ENCODE measurements at places on chromosomes 4 and X.

DNA sequence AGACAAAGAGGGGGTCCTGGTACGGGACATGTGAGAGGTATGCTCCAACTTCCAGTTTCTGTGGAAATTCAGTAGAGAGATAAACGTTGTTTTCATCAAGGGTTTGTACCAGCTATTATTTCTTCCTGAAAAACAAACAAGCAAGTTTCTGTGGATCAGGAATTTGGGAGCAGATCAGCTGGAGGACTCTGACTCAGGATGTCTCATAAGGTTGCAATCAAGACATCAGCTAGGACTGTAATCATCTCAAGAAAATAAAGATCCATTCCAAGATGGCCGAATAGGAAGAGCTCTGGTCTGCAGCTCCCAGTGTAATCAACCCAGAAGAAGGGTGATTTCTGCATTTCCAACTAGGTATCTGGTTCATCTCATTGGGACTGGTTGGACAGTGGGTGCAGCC, 23.5 kb upstream of the NFKB1 start:
- DNase-seq, result no peak

GRCh38 chr4:85498068-85498733, 23.3 kb downstream of the ARHGAP24 start:
- no peak for DNase-seq

- no peak for DNase-seq
Measured at GRCh38 chr4:105870963-105871362, 24.3 kb upstream of the NPNT start.

DNA sequence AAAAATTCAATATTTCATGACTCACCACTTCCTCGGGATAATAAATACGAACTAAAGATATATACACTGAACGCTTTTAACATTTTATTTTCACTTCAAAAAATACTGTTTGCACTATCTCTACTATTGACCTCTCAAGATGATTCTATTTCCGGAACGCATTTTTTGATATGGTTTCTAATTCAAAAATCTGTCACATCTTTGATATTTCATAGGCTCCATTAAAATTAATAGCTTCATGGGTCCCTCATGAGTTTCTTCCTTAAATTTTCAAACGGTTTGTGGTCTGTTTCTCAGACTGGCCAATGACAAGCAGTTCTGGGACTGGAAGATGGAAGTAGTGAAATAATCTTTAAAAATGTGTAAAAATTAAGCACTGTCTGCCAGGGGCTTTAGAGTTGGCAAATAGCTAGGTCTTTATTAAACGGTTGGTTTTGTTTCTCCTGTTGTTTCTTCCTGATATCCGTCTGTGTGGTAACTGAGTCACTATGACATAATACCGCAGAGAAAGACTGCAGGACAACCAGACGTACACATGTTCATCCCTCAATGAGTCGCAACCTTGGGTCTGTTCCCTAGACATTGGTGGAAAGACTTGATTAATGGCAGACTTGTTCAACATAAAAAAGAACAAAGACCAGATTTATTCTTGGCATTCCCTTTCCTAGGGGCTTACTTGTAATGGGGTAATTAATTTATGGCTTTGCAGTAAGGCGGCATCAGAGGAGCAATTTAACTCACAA, 133.8 kb downstream of the PALLD start:
- no peak for DNase-seq

- DNase-seq, result no peak
Measured at GRCh38 chr4:31947101-31947500, 1226.9 kb downstream of the PCDH7 start.

DNA sequence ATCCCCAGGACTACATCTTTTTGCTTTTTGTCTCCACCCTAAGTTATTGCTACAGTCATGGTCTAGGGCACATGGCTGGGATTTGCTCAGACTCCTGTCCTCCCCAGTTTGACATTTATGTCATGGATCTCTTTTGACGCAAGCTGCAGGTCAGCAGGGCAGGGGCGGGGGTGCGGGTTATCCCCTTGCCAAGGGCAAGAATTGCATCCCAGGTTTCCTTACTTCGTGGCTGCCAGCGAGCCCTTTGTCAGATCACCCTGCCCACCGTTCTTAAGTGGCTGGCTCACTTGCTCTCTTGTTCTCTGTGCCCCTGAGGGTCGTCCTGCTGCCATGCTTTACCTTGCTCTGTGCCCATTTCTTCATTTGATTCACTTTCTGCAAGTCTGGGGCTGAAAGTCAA, 21.1 kb upstream of the UBA1 start:
- DNase-seq, result no peak

GRCh38 chr4:124711471-124712371, 811 bp downstream of the ANKRD50 start:
- no peak for DNase-seq

DNA sequence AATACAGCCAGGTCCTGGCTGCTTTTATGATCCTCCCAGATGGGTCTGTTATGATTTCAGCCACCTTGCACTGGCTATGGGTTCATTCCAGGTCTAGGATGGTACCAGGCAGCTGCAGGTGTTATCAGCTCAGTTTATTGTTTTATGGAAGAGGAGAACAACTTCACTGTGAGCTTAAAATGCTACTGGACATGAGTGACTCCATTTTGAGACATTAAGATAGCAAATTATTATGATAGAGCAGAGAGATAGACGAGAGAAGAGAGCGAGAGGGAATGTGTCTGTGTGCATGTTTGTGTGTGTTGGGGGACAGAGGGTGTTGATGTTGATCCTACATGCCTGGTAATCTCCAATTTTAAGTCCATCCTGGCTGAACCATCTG, 820.2 kb downstream of the FSTL5 start:
- DNase-seq, result no peak

GRCh38 chr4:159828687-159829086, 725.8 kb downstream of the RAPGEF2 start:
- DNase-seq, result no peak

DNA sequence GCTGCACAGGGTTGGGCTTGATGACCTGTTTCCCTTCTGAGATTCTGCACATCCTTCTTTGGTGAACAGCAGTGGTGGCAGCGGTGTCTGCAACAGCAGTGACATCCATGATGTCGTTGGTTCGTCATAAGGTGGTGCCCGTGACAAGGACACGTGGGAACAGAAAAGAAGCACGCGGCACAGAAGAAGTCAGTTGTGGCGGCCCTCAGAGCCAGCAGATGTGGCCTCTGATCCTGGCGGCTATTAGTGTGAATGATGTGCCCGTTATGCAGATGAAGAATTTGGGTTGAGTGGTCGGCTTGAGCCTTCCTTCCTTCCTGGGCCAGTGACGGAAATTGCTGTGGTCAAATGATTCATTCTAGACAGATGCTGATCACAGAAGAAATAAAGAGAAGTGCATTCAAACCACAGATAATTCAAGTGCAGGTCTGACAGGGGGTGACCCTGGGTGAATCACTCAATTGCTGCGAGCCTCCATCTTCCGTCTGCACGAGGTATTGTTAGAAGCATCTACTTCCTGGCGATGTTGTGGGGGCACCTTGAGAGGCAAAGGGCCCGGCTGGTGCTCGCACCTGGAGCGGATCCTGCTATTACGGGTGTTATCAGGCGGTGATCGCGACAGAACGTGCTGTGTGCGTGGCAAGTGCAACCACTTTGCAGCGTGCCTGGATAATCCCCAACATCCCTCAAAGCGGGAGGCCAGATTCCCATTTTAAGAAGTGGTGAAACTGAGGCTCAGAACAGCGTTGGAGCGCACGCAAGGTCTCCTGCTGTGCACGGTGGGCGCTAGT, 215.2 kb upstream of the PSAPL1 start:
- peak; percentile 23 for DNase-seq

GRCh38 chrX:109843963-109844751, 111.1 kb upstream of the ACSL4 start:
- no peak for DNase-seq

DNA sequence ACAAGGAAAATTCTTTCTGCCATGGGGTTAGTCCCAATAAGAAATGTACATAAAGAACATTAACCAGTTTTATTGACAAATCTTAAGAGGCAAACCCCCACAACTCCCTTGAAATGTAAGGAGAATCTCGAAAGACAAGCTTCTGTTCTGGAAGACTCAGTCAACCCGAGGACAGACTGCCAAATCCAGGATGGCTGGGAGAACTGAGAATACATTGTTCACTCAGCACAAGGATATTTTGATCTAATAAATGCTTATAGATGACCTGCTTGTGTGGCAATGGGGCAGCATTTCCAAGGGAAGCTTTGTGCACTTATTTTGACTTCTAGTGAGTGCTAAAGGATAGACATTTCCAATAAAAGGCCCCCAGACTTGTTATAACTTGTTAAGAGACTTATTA, 280.4 kb downstream of the DHX15 start:
- no peak for DNase-seq

DNA sequence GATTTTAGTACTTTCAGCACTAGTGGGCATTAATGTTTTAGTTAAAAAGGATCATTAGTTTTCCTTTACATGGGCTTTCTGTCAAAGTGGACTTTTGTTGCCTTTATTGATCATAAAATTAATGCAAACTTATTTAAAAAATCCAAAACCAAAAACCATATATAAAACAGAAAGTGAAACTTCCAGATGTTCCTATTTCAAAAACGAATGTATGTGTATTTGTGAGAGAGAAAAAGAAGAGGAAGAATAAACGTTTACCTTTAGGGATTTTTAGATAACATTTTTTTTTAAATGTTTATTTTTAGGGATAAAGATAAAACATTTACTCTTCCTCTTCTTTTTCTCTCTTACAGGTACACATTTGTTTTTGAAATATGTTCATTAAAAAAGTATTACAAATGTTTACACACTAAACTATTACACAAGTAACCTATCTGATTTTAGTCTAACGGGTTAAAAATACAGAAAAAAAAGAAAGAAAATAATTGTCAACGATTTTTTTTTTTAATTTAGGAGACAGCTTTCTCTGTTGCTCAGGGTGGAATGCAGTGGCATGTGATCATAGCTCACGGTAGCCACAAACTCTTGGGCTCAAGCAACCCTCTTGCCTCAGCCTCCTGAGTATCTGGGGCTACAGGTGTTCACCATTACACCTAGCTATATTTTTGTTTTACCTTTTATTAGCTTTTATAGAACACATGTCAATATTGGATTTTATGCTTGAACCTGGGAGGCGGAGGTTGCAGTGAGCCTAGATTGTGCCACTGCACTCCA, 16.8 kb upstream of the COX18 start:
- DNase-seq, result no peak

GRCh38 chr4:139267301-139267700, 12.7 kb downstream of the MGARP start:
- DNase-seq, result no peak

DNA sequence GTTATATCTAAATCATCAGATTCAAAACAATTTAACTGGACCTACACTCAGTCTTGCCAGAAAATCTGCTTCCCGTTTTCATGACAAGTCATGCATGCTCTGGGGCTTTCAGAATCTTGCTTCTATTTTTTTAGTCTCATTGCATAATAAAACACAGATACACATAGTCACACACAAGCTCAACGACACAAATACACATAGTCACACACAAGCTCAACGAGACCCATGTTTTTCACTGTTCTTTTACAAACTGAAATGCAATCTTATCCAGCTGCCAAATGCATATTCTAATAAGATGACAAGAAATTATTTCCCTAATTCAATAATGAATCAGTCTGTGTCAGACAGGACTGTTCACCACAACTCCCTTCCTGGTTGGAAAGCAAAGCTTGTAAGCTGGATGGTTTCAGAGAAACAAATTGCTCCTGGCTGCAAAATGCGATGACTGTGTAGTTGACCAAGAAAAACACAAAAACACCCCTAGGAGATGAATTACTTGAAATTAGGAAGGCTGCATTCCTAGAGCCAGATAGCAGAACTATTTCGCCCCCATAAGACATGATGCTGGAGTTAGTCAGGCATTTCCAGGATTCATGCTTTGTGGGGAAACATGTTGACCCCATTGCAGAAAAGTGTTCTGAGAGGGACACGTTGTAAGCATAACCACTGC, 208.7 kb downstream of the CHIC2 start:
- no peak for DNase-seq

GRCh38 chrX:110541266-110541665, 182.6 kb downstream of the RTL9 start:
- DNase-seq, result no peak

DNA sequence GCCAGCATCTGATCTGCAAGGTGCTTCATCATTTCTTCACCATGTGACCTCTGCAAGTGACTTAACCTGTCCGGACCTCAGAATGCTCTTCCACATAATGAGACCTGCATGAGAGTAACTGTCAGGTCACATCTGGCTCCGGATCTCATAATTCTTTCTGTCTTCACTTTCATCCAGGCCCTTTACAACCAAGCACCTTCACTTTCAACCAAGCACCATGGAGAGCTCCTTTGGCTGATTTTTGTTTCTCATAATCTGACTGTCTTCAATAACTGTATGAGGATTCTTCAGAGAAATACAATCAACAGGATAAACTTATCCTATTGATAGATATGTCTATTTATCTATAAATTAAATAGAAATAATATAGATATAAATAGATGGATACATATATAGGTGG, 148.1 kb downstream of the VCX3A start:
- DNase-seq, result no peak

GRCh38 chrX:13212191-13212651, 107.6 kb downstream of the ATXN3L start:
- no peak for DNase-seq

DNA sequence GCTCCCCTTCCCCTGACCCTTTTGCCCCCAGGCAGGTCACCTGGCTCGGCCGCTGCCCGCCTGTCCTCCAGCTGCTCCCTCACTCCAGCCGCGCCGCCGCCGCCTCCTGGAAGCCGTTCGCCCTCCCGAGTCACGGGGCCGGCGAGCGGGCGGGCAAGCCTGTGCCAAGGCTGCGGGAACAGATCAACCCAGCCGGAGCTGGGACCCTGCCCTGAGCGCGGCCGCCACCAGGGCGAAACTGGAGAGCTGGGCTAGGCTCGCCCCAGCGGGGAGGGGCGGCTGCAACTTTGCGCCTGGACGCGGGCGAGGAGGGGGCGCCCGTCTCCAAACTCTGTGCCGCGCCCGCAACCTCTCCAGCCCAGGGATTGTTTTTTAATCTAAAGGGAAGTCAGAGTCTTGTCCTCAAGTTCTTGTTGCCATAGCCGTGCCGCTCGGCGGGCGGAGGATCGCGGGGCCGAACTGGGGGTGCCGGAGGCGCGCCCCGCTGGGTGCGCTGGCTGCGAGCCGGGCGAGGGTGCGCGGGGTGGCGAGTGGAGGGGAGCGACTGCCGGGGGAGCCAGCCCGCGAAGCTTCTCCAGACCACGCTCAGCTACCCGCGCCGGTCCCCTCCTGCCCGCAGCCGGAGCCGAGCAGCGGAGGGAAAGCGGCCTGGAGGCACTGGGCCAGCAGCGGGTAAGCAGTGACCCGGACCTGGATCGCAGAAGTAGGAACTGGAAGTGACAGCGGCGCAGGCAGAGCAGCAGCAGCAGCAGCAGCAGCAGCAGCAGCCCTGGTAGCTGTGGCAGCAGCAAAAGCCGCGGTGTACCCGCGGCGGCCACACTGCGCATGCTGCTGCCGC, 13.4 kb downstream of the ARHGEF6 start:
- DNase-seq, result peak; percentile 33

DNA sequence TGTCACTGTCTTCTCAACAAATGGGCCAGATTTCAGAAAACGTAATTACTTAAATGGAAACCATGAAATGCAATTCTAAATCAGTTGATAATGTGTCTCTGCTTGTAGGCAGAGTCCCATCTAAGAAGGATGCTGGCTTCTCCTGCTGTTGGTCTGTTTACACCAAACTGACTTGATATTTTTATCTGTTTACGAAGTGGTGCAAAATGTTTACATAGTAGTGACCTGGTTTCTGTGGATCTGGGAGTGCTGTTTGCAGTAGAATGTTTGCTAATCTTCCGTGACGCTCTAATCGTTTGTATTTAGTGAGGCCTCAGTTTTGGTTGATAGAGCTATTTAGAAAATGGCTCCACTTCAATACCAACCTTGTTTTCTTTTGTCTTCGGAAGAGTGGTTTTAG, 213.5 kb downstream of the VEGFC start:
- DNase-seq, result no peak

- DNase-seq, result no peak
Measured at GRCh38 chrX:16524316-16524715, 125.6 kb upstream of the S100G start.

All from stimulated activated CD8-positive, alpha-beta memory T cell treated with anti-CD3 and anti-CD28 coated beads, Interleukin-2, amount 100 ng/mL, for 48 hours (primary cell).